Liver (tissue), 10 donors: ENCODE measurements at places on chromosomes 5 and 9. TPM values are rescaled to one million over a fixed set of nuclear protein-coding genes. Genes with fewer than 3 reads are reported as not detected.

GRCh38 chr5:95048628-95049027 lies 236.3 kb downstream of the MCTP1 start:
- DNase-seq: no peak
- no peak overlapping the region for H3K4me3 ChIP-seq
- H3K27me3 ChIP-seq: no peaks in the 10 kb centered on the region

DNA sequence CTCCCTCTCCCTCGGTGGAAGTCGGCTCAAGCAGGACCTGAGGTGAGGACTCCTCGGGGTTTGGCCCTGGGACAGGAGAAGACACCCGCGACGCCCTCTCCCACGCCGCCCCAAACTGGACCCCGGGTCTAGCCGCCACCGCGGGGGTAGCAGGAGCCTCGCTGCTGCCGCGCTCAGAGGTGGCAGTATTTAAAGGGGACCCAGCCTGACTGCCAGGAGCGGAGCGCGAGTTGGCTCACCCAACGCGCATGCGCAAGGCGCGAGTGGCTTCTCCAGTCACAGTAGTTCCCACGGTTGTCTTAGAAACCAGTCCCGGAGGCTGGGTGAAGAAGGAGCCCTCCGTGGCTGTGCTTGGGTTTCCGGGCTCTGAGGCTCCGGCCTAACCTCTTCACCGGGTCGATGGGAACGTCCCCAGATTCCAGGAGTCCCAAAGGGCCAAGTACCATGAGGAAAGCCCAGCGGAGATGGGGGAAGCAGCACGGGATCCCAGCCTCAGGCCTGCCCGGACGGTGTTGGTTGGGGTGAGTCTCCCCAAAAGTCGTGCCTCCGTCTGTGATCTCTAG lies 477.8 kb downstream of the SPATA31A7 start:
- H3K27me3 ChIP-seq: no peaks in the 10 kb centered on the region
- DNase-seq: peak; percentile 26
- H3K27ac ChIP-seq: no peak overlapping the region
- no peak overlapping the region for H3K4me3 ChIP-seq
- H3K36me3 ChIP-seq: no peaks in the 10 kb centered on the region

MAP1B gene
- total RNA-seq: 0.93 TPM

GRCh38 chr5:89981021-89981420 lies 428.5 kb downstream of the CETN3 start:
- no peaks in the 10 kb centered on the region for H3K36me3 ChIP-seq
- H3K4me3 ChIP-seq: no peak overlapping the region
- H3K27ac ChIP-seq: no peak overlapping the region
- H3K4me1 ChIP-seq: no peaks in the 10 kb centered on the region
- no peaks in the 10 kb centered on the region for H3K27me3 ChIP-seq

PIP5KL1 gene
- total RNA-seq: 1.5 TPM

DNA sequence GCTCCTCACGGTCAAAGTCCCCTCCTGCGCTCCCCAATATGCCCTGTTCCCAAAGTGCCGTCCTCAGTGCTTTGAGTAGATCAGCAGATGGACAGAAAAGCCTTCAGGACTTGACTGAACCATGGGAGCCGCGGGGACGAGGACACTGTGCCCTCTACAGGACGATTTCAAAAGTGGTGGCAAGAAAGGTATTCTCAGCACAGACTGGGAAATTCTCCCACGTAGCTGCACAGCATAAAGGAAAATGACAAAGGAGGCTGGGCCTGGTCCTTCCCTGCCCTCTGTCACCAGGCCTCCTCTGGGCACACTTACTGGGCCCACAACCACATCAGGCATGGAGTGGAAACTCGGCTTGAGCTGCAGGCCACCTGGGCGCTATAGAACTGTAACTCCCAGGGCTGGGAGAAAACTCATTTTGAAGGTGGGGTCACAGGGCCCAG lies 16.7 kb upstream of the MTMR12 start:
- peaks cover 23% of the 10 kb centered on the region for H3K4me1 ChIP-seq
- H3K36me3 ChIP-seq: no peaks in the 10 kb centered on the region
- no peak overlapping the region for H3K4me3 ChIP-seq
- no peaks in the 10 kb centered on the region for H3K27me3 ChIP-seq

DNA sequence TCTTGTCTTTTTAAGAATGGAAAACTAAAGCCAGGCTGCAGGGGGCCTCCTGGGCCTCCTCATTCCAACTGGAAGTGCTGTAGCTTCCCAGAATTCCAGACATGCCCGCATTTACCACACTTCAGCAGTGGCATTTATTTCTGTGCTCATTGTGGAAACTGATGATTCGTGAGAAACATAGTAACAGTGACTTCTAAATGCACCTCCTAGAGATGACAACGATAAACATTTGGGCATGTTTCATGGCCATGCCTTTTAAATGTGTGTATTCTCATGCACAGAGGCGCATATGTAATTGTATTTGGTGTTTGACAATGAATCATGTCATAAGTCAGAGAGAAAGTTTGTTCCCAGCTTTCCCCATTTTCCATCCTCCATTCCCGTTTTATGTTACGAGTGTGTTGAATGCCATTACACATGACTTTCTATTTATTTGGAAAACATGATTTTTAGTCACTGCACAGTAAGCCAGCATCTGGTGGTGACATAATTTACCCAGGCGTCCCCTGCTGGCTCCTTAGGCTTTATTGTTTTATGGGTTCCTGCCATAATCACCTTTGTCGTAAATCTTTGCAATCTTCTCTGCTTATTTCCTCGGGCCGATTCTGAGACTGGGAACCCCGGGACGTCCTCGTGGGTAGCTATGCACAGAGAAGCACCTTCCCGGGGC lies 68.8 kb upstream of the FCN2 start:
- H3K4me1 ChIP-seq: no peaks in the 10 kb centered on the region
- H3K36me3 ChIP-seq: no peaks in the 10 kb centered on the region
- no peaks in the 10 kb centered on the region for H3K27me3 ChIP-seq
- no peak overlapping the region for H3K4me3 ChIP-seq
